ENCODE measurements at places on chromosomes 11 and 22. TPM values are rescaled to one million over a fixed set of nuclear protein-coding genes. Genes with fewer than 3 reads are reported as not detected.

The DEPDC7 gene
- 7.7 TPM for total RNA-seq

The SPON1 gene
- not detected for total RNA-seq

The KDM4E gene
- not detected for total RNA-seq

The IGSF9B gene
- total RNA-seq: 1.9 TPM

The GPR83 gene
- total RNA-seq: not detected

All from A549 treated with GW870086 at 1 μM for 4 hours (cell line).